Right atrium auricular region (tissue), 2 donors: ENCODE measurements at places on chromosomes 6 and 20. TPM values are rescaled to one million over a fixed set of nuclear protein-coding genes. Genes with fewer than 3 reads are reported as not detected.

DNA sequence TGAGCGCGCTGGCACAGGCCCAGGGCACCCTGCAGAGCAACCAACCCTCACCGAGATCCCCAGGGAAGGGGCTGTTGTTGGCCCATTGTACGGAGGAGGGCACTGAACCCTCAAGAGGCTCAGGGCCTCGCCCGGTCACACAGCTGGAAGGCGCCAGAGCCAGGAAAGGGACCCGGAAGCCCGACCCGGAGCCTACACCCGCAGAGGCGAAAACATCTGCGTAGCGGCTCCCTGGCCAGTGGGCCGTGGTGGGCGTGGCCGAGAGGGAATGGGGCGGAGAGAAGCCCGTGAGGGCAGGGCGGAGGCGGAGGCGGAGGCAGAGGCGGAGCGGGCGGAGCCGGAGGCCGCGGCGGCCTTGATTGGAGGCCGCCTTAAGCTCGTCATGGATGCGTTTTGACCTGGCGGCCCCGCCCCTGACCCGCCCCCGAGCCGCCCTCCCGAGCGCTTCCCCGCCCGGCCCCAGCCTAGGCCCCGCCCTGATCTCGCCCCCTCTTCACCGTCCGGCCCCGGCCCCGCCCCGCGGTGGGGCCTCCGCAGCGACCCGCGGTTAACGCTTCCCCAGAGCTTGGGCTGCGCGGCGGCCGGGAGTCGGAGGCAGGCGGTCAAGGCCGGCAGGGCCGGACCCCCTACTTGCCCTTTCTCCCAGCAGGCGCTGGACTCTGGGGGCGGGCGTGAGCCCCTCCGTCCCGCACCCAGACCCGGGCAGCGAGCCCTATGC is 2.1 kb upstream of the MRGBP start:
- peak; percentile 96 for DNase-seq

DNA sequence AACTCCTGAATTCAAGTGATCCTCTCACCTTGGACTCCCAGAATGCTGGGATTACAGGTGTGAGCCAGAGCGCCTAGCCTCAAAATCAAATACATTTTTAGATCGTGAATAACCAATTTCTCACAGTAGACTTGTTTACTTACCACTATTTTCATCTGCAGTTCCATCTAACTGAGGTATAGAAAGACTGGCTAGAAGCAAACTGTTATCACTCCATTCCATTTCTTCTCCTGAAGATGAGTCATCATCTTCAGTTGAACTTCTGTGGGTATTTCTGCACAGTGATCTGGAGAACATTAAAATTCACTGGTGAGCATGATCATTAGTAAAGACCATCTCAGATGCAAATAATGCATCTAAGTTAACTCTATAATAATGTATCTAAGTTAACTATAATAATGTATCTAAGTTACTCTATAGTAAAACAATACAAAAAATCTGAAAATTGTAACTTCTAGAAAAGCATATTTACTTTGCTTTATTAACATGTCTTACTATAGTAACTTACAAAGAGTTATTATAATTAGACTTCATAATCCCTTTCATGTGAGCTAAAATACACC is 105.4 kb downstream of the REV3L start:
- DNase-seq = no peak

DNA sequence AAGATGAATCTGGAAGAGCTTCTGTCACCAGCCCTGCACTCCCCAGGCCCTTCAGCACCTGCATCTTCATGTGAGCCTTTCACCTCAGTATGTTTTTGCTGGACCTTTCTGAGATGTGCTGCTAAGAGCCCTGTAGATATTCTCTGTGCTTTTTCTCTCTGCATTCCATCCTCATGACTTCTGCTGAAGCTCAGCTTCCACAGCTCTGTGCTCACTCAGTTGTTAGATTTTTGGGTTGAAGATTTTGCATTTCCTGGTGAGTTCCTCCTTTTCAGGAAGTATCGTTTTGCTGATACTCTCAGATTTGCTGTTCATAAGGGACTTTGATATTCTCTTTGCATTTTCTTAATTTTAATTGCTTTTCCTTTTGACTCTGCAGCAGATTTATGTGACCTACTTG is 18.3 kb downstream of the KIAA1586 start:
- DNase-seq = no peak

DNA sequence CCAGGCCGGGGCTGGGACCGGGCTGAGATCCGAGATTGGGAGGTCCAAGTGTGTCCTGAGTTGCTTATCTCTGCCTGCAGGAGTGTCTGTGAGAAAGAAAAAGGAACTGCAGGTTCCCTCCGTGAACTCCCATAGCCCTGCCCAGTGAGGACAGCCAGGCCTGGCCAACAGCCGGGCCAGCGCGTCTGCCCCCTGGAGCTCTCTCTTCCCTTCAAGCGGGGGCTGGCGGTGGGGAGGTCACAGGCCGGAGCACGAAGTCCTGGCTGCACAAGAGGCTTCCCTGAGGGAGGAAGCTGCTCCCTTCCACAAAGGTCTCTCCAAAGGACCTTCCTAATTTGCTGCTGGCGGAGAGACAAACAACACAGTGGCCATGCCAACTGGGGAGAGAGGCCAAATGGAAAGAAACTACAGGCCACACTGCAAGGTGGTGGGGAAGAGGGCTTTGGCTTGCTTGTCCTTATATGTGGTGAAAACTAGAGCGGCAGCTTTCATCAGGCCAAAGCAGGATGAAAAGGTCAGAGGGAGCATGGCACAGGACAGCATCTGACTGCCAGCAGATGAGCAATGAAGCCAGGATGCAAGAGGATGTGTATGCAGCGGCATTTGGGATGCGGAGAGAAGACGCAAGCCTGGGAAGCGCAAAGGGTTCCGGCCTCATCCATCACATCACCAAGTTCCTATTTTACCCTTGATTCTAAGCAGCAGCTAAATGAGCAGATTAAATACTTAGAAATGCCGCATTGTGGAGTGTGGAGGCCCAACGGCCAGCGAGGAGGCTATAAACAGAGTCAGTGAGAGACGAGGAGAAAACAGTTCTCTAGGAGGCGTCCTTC is 260.0 kb downstream of the ERMARD start:
- DNase-seq = peak; percentile 63

- no peak for DNase-seq
Measured at GRCh38 chr20:4066551-4066950, 51.2 kb upstream of the RNF24 start.

DNA sequence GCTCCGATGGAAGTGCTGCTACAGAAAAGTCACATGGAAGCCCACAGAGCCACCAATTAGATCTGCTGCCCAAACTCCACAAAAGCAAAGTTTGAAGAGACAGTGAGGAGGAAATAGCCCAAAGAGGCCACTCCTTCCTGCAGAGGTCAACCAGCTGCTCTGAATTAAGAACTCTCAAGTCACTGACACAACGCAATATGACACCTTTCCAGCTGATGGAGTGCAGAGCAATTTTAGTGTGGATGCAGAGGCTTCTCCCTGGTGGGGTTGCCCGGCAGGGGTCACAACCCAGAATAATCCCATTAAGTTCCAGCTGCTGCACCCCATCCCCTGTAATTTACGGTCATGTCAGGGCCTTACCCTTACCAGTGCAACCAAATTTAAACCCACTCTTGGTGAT is 361.9 kb upstream of the JARID2 start:
- DNase-seq = no peak

DNA sequence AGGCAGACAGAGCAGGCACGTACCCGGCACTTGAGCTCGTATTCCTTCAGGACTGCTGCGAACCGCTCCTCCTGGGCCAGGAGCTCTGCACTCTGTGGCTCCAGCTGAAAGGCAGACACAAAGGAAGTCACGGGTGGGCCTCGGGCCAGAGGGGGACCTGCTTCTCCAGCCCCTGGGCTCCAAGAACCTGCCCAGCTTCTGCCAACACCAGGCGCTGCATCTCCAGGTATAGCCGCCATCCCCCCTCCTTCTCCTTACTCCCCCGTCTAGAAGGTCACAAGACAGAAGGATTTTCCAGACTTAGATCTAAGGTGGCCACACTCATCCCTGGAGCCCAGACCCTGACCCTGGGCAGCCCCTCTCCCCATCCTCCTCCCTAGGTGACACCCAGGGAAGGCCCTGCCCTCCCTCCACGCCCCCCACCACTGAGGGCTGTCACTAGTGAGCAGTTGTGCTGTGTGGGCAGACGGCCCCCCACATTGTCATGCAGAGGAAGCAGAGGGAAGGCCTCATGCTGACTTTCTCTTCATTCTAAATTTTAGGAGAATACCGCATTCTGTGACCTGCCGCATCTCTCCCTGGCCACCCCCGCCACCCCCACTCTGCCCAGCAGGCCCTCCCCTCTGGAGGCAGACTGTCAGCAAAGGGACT is 81.9 kb downstream of the GINS1 start:
- no peak for DNase-seq

DNA sequence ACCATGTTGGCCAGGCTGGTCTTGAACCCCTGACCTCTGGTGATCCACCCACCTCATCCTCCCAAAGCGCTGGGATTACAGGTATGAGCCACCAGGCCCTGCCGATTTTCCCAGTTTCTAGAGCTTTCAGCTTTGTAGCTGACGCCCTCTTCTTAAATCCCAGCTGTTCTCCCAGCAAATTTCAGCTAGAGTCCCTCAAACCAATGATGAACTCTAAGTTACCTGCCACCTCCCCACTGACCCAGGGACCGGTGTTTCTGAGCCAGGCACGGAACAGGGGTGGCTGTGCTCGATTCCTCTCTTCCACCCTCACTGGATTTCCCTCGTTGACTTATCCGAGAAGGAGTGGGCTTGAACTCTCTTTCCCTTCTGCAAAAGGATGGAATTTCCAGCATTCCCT is 39.1 kb downstream of the SUN5 start:
- DNase-seq = no peak

GRCh38 chr6:68638230-68638900 is 3.3 kb downstream of the ADGRB3 start:
- DNase-seq = no peak

- no peak for DNase-seq
Measured at GRCh38 chr20:54466127-54466526, 9.3 kb upstream of the DOK5 start.

The BPIFB1 gene
- total RNA-seq = not detected

The RIPOR2 gene
- total RNA-seq = 2.4 TPM
